ENCODE measurements at places on chromosomes 3 and 15. TPM values are rescaled to one million over a fixed set of nuclear protein-coding genes. Genes with fewer than 3 reads are reported as not detected.

Gene EOMES
- not detected for total RNA-seq

Gene CYP8B1
- not detected for total RNA-seq

Gene XCR1
- not detected for total RNA-seq

Gene AHSG
- not detected for total RNA-seq

Gene CPNE9
- total RNA-seq = not detected

Gene UCN2
- 0.85 TPM for total RNA-seq

Gene CLDN18
- not detected for total RNA-seq

Gene CILP
- total RNA-seq = under 0.01 TPM

Gene LRRC31
- total RNA-seq = not detected

Gene ITGB5
- 274 TPM for total RNA-seq

Gene TP63
- 0.28 TPM for total RNA-seq

Gene COL6A5
- total RNA-seq = not detected

Gene MYRIP
- under 0.01 TPM for total RNA-seq

Gene P2RY14
- total RNA-seq = under 0.01 TPM

Gene ALG1L2
- 0.85 TPM for total RNA-seq

Data from regular cardiac myocyte (primary cell).